ENCODE measurements at places on chromosomes 16 and 17.
A peak's percentile ranks its signal among the peaks of the same experiment; 100 is the strongest.

DNA sequence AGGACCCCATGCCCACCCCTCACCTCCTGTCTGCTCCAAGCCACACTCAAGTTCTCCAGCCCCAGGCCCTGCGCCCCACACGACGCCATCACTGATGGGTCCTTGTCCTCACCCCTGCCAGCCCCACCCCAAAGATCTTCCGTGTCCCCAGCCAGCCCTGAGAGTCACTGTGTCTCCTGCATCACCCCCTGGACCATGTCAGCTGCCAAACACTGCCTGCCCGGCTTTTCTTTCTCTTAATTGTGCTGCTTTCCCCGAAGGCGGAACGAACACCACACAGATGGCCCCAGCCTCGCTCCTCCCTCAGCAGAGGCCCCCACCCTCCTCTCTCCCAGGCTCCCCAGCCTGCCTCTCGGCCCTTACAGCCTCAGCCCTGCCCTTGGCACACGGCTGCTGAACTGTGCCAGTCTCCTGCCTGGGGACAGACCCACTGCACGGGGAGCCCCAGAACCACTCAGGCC is 4.8 kb upstream of the GAA start:
- no peak for DNase-seq

DNA sequence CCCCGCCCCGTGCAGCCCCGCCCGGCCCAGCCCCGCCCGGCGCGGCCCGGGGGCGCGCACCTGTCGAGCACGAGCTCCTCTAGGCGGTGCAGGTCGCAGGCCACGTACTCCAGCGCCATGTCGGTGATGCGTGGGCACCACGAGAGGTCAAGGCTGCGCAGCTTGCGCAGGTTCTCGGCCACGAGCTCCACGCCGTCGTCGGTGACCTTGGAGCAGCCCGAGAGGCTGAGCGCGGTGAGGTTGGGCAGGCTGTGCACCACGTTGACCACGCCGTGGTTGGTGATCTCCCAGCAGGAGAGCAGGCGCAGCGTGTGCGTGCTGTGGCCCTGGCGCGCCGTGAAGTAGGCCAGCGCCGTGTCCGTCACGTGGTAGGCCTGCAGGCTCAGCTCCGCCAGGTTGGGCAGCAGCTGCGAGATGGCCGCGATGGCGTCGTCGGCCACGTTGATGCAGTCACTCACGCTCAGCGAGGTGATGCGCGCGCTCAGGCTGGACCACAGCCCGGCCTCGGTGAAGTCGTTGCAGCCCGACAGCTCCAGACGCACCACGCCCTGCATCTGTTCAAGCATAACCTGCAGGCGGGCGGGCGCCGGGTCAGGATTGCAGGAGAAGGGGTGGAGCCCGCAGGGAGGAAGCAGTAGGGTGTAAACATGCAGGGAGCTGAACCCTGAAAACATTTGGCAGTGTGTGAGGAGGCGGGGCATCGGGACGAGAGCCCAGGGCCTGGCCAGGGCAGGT is 5.3 kb upstream of the WDR24 start:
- DNase-seq: no peak

- DNase-seq: no peak
These were observed 9.2 kb downstream of the HERPUD1 start for GRCh38 chr16:56941092-56941491.

DNA sequence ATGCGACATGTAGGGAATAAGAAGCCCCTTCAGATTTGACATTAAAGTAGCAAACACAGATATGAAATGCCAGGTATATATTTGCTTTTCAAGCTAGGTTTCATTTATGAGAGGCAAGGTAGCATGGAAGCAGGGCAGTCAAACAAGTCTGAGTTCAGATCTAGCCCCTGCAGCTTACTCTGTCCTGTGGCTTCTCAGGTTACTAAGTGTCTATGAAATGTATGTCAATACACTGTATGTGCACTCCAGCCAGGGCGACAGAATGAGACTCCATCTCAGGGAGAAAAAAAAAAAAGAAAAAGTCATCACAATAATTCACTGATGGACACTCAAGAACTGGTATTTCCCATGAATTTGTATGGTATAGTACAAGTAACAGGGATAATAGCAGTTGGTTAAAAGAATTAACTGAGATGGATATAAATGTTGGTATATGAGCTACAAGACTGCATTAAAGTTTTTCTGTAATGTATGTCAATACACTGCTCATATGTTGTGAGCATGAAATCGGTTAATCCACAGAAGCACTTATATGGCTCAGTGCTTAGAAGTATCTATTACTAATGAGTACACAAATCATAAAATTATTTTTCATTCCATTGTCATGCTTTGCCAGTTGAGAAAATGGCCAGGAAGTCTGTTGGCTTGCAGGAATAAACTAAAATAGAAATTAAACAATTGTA is 2.9 kb upstream of the WSB1 start:
- no peak for DNase-seq

- no peak for DNase-seq
These were observed 4.9 kb upstream of the PGAP6 start for GRCh38 chr16:386641-387156.

GRCh38 chr16:87801679-87802259 is 36.0 kb upstream of the KLHDC4 start:
- DNase-seq: no peak

- no peak for DNase-seq
These were observed 5.2 kb upstream of the DLX4 start for GRCh38 chr17:49963626-49964302.

DNA sequence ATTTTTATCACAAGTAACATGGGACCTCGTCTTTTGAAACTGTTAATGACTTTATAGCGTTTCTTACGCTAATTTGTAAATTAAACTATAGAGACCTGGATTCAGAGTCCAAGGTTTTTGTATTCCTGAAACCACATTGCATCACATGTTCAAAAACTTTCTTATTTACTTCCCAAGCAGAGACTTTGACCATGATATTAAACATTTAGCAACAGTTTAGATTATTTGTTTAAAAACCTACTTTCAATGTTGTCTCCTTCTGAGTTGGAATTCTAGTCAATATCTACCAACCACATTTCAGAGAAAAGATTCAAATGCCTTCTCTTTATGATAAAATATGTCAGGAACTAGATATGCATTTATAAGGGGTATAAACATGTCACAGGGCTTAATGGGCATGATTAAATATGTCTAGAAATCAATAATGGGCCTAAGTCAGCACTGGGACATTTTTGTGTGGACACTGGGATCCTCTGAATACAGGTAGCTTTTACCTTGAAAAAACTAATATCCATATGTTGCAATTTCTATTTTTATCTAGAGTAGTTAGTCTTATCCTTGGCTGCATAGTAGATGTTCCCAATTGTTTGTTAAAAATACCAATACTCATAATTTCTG is 6.3 kb upstream of the APOH start:
- DNase-seq: no peak

- no peak for DNase-seq
These were observed 34.1 kb upstream of the ADORA2B start for GRCh38 chr17:15910791-15911190.

DNA sequence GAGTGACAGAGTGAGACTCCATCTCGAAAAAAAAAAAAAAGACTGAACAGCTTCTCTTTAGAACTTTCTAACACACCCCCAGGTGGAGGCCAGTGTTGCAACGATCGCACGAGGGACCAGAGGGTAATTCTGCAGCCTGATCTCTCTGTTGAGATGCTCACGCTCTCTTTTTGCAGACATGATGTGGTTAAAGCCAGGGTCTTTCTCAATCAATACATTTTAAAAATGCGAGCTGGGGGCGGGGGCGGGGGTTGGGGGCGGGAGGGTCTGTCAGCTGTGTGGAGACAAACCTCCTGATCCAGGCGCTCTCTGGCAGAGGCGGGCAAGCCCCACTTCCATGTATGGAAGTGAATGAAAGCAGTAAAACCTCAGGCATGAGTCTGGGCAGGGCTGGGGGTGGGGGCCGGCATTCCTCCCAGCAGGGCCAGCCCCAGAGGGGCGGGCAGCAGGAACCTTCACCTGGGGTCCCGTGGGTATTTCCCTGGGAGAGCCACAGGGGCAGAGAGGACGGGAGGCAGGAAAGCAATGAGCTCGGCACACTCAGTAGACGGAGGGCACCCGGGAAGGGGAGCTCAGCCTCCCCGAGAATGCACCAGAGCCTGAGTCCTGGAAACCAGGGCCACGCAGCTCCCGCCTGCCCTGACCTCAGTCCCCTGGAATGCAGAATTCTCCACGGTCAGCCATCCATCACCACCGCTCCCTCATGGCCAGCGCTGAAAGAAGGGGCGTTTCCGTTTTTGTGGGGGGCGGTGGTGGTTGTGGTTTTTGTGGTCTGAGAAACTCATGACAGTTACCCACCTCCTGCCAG is 28.0 kb downstream of the NXN start:
- DNase-seq: peak; percentile 37

- DNase-seq: no peak
These were observed 6.0 kb downstream of the PDZD9 start for GRCh38 chr16:21994856-21995465.

DNA sequence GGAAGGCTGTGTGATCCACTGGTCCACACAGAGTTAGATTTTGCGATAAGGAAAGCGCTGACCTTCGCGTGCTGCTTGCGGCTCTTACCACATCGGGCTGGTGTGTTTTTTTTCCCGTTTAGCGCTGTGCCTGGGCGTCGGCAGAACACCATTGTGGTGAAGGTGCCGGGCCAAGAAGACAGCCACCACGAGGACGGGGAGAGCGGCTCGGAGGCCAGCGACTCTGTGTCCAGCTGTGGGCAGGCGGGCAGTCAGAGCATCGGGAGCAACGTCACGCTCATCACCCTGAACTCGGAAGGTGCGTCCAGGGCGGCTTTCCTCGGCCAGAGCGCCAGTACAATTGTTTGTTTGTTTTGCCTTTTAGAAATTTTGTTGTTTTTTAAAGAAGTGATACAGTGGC is 54.7 kb downstream of the BANP start:
- DNase-seq: no peak

GRCh38 chr17:83171661-83172060 is 92.3 kb downstream of the METRNL start:
- DNase-seq: no peak

DNA sequence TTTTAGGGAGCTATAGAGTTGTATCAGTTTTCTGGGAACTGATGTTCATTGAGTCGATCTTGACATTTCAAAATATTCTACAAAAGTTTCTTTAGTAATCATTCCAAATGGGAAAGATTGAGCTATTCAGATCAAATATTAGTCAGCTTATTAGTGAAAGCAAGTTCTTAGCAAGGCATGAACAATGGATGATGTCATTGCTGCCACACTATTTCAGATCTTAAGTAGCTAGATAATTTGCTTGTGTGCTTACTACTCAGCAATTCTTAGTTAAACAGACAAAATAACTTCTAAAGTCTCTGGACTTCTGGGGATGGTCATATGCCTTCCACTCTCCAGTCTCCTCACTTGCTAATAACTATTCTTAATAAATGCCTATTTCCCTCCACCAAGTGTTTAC is 69.0 kb upstream of the CDH8 start:
- no peak for DNase-seq

DNA sequence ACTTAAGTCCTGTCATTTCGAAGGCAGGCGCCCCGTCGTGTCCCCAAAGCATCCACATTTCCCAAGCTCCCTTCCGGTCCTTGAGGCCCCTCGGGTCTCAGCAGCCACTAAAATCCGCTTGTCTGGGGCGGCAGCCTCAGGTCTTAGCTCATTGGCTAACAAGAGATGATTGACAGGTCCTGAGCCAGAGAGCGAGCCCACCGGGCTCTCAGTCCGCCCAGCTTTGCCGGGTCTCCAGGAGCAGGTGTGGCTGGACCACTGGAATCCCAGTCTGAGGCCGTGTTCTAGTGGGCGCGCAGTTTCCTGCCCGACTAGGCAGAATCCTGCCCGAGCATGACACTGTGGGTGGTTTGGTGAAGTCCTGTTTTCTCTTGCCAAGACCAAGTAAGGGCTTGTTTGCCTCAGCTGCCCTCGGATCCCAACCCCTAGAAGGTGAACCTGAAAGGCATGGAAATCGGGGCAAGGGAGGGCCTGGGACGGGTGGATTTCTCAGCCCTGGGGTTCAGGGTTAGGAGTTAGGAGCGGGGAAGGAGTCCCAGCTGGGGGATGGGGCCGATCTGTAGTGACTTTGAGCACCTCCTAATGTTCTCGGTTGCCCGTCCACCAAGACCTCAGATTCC is 42.8 kb downstream of the MRC2 start:
- no peak for DNase-seq

Data from HS-5 (cell line).